Stimulated activated CD4-positive, alpha-beta T cell treated with anti-CD3 and anti-CD28 coated beads, Interleukin-12 subunit alpha, Interleukin-12 subunit beta, amount 100 ng/mL, for 24 hours (primary cell): ENCODE measurements at places on chromosomes 5 and 9.

DNA sequence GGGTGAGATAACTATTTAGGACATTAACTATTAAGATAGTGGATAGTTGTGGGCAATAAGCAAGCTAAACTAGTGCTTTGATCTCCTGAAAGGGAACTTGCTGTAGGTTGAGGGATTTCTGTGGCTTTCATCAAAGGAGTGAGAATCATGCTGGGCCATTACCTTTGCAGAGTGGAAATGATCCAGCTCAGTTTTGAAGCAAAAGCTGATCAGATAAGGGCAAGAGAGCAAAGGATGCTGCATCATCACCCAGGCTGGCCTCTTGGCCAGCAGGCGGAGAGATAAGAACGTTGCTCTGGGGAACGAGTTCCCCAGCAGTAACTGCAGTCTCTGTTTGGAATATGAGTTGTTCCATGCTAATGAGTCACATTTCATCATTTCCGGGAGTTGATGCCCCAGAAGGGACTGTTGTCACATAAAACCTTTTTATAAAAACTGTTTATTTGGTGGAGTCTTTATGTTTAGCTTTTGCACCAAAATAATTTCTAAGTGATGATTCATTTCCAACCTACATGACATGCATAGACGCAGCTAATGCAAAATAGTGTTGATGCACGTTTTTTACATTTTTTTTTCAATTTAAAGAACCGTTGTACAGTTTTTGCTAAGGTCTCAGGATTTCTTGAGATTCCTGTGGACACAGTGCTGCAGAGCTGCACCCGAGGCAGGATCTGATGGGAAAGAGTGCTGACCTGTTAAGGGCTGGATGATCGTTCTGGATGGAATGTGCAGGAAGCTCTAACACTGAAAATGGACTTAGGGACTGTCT, 99.3 kb downstream of the ACTBL2 start:
- DNase-seq: peak; percentile 34

DNA sequence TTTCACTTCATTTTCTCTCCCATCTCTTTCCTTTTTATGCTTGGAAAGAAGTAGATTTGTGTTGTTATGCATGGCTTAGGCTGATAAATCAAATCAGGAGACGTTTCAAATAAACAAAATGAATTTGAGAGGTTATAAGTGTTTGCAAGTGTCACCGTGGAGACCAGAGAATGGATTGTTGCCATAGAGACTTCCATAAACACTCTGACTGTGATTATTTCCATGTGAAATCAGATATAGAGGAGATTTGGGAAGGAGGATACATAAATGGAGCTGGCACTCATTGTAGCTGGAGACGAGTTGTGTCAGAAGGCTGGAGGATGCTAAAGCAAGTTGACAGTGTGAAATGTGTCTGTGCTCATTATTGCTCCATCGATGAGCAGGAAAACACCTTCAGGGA, 84.2 kb upstream of the PCSK1 start:
- no peak for DNase-seq

- DNase-seq: no peak
Observed at GRCh38 chr5:27140831-27141230, 102.4 kb upstream of the CDH9 start.

DNA sequence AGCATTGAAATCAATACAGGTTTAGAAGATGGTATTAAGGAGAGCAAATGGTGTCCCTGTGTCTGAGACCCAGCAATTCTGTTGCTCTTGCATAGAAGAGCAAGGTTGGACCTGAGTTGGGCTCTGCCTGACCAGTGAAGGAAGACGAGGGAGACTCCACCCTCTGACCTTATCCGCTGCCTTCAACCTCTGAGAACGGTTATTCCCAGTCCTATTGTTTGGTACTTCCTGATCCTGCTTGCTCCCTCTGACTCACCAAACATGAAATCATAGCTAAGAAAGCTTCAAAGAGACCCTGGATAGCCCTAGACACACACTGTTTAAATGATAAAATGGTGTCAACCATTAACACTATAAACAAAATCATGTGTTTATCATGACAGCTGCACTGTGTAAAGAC, 218.5 kb downstream of the PLK2 start:
- no peak for DNase-seq

GRCh38 chr9:114732823-114733222, 50.8 kb upstream of the TEX48 start:
- DNase-seq: no peak

GRCh38 chr5:102946414-102946813, 173.5 kb downstream of the GIN1 start:
- no peak for DNase-seq

DNA sequence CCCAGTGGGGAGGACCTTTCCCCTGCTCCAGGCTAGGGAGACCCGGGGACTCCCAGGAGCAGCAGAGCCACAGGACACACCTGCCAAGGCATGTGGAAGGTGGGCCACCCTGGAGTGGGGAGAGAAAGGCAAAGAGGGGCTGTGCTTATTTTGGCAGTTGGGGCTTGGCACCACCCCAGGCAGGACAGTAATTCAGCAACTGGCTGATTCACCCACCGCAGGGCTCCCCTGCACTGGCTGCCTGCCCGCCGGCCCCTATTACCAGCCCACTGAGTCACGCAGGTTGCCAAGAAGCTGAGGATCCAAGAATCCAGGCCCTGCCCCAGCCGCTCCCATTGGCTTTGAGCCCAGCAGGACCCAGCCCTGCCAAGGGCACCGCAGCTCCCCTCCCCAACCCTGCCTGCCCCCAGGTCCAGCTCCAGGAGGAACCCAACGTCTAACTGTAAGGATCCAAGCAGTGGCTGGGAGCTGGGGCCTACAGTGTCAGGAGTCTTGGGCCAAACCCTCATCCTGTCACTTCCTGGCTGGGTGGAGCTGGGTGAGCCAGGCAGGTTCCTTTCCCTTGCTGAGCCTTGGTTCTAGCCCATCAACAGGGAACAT, 14.2 kb upstream of the RALGDS start:
- no peak for DNase-seq

GRCh38 chr9:107492381-107492970, 2.9 kb upstream of the KLF4 start:
- no peak for DNase-seq

GRCh38 chr5:145362266-145362665, 472.9 kb downstream of the PRELID2 start:
- no peak for DNase-seq

DNA sequence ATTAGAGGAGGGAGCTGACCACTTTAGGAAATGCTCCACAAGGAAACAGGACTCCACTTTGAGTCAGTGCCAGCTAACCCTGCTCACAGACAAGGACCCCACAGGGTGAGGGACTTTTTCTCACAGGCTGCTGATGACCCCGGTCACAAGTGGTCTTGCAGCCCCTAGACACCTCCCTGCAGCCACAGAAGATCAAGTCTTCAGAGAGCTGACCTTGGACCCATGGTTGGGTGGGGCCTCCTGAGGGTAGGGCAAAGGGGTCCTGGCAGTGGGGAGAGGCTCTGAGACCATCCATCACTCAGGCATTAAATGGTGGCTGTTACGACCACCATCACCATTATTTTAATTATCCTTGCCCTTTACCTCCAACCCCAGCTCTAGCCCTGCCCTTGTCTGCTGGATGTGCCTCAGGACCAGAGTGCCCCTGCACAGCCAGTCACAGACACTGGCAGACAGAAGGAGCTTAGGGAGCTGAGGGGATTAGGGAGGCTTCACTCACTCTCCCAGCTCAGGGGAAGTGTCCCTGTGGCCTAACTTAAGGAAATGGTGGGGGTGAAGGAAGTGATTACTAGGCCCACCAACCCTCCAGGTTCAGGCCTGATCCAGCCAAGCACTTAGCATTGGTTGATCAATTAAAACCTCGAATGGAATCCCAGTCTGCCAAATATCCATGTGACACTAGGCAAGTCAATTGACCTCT, 1.6 kb downstream of the ACSL6 start:
- no peak for DNase-seq

GRCh38 chr9:91382298-91382697, 20.6 kb upstream of the AUH start:
- no peak for DNase-seq

GRCh38 chr5:1241509-1242080, 16.4 kb downstream of the SLC6A18 start:
- DNase-seq: no peak

- DNase-seq: no peak
Observed at GRCh38 chr5:35543408-35543807, 74.3 kb upstream of the SPEF2 start.

DNA sequence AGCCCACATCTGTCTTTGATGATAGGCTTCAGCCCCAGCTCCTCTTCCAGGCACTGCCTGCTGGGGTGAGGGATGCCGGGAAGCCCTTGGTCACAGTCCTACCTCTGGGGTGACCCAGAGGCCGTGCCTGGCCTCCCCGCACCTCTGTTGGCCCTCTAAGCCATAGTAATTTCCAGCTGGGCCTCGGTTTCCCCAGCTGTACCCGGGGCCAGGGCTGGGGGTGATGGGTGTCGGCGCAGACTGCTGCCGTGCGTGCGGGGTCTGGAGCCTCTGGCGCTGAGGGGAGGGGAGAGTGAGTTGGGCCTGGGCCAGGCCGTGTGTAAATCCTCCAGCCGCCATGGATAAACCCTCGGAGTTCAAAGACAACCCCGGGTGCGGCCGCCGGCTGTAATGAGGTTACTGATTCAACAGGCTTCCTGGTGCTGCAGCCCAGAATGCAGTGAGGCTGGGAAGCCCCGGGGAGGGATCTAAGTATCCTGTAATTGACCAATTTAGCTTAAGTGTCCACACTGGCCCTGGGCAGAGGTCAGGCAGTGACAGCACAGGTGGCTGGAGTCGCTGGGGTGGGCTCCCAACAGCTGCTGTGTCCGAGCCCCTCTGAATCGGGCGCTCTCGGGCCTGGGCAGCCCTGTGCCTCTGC, 7.1 kb downstream of the RXRA start:
- DNase-seq: no peak

- DNase-seq: no peak
Observed at GRCh38 chr9:30522486-30522885, 1862.0 kb upstream of the ACO1 start.

GRCh38 chr5:110063640-110064602, 374.2 kb downstream of the MAN2A1 start:
- DNase-seq: no peak

GRCh38 chr9:132241483-132241839, 79.6 kb downstream of the NTNG2 start:
- DNase-seq: no peak

DNA sequence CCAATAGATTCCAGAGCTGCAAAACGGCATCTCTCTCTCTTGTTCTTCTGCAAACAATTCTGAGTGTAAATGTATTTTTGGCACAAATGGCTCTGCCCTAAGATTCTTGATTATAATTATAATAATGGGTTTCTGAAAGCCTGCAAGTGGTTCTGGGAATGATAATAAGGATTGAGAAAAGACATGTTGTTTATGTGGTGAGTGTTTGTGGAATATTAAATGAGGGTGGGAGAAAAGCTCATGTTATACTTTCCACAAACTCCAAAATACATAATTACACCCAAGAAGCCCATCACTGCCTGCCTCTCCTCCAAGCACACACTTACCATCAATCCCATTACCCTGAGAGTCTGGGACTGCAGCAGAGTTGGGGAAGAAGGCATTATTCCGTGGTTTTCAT, 460.0 kb upstream of the BRINP1 start:
- DNase-seq: no peak
